NCI-H69 (cell line): ENCODE measurements at places on chromosomes 1 and 21.

GRCh38 chr1:212520299-212520698 is 87.6 kb downstream of the NENF start:
- peak; percentile 63 for DNase-seq

- peak; percentile 57 for DNase-seq
Observed at GRCh38 chr1:108016451-108016920, 51.5 kb upstream of the VAV3 start.

DNA sequence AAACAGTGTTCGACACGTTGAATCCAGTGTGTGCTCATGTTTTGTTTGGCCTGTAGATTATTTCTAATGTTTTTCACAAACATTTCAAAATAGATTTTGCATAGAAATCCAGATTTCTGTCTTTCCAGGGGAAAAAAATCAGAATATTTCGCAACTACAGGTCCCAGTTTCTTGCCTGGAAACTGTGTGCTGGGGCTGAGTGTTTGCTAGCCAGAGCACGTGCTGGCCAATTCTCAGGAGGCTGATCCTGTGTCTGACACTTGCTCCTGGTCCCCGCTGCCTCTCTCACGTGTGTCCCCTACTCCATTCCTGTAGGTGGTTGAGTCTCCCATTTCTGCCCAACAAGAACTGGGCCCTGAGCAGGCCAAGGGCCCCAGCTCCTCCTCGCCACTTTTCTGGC is 2.4 kb downstream of the MAB21L3 start:
- DNase-seq: no peak

DNA sequence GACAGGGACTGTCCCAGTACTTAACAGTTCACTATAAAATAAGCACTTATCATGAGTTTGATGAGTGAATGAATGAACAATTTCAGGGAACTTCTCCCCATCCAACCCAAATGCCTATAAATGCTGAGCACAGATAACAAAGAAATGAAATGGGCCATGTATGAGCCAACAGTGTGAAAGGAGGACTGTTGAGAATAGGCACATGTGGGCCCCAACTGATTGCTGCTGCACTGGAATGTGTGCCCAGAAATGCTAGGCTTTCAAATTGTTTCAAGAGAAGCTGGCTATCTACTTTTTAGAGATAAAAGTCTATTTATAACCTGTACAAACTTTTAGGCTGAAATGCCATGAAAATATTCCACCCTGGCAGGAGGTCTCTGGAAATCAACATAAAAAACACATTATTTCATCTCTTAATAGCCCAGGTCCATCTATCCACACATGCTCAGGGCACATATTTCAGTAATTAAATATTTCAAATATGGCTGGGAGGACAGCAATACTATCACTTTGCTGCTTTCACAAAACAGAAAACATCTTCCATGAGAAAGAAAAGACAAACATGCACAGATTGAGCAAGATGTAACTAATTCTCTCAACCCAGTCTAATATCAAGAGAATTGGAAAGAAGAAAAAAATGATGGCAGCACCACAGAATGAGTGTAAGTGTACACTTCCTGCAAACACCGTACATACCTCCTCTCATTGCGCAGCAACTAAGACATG is 49.8 kb downstream of the COLGALT2 start:
- no peak for DNase-seq

- DNase-seq: no peak
Observed at GRCh38 chr1:17893891-17894631, 138.9 kb downstream of the ACTL8 start.
